Stimulated activated CD8-positive, alpha-beta memory T cell treated with anti-CD3 and anti-CD28 coated beads, Interleukin-12 subunit alpha, Interleukin-12 subunit beta, amount 100 ng/mL, for 4 hours (primary cell): ENCODE measurements at places on chromosomes 7 and 10.

GRCh38 chr10:96619120-96619519, 32.3 kb upstream of the TM9SF3 start:
- DNase-seq = no peak

DNA sequence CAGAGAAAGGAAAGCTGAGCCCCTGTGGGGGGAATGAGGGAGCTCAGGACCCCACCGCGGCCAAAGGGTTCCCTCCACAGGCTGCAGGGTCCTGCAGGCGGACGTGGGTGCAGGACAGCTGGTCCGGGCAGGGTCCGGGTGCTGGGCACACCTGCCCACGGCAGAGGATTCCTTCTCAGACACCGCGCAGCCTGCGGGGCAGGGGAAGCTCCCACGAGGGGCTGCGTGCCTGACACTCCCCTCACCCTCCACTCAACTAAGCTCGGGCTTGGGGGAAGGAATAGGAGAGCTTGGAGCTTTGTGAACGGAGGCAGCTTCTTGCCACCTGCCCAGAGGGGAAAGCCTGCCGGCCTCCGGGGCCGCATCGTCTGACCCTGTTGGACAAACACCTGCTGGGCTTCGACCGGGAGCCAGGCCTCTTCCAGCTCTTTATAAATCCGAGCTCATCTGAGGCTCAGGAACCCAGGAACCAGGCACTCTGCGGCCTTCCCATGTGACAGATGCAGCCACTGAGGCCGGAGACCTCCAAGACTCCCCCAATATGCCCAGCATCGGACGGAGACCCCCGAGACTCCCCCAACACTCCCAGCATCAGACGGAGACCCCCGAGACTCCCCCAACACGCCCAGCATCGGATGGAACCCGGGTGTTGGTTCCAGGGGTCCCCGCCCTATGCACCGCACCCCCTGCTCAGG, 97.3 kb downstream of the PDGFA start:
- no peak for DNase-seq

DNA sequence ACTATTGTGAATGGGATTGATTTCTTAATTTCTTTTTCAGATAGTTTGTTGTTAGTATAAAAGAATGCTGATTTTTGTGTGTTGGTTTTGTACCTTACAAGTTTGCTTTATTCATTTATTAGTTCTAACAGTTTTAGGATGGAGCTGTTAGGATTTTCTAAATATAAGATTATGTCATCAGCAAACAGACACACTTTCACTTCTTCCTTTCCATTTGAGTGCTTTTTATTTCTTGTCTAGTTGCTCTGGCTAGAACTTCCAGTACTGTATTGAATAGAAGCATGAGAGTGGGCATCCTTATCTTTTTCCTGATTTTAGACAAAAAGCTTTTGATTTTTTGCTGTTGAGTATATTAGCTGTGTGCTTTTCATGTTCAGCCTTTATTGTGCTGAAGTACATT, 81.5 kb downstream of the DNAH11 start:
- no peak for DNase-seq

DNA sequence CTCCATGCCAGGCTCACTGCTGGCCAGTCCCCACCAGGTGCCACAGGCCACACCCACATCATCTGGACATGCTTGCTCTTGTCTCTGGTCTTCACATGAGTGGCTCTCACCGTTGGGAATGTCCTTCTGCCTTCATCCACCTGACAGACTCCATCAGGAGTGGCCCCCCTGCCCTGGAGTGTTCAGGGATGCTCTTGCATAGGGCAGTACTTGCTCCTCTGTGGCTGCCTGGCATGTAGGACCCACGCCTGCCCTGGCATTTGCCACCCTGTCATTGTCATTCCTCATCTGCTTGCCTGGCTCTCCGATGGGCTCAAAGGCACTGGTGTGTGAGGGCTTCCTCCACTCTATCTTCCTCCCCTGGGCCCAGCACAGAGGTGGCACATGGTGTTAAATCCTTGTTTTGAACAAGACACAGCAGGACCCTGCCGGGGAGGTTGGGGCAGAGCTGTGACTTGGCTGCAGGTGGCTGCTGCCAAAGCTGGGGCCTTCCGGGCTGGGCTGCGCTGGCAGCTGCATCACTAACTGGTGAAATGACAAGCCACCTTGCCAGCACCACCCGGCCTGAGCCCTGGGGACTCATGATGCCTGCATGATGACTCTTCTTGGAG, 1.8 kb downstream of the SH2D4B start:
- no peak for DNase-seq

- no peak for DNase-seq
These were observed 136.7 kb downstream of the KIF20B start for GRCh38 chr10:89838044-89838615.

DNA sequence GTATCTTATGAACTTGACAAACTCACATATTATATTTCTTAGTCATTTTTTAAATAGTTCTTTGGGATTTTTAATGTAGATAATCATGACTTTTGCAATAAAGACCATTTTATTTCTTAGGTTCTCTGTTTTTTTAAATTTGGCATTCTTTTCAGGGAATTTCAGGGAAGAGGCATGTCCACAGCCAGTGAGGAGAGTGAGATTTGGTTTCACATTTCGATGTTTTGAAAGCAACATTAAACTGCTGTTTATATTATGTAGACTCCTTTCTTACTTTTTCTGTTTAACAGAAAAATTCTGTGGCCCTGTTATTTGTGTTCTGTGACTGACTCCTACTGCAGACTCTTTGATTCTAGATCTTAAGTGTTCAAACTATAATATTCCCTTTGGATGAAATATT, 153.7 kb downstream of the FAM107B start:
- DNase-seq = no peak
